ENCODE measurements at places on chromosomes 5 and 9.
A peak's percentile ranks its signal among the peaks of the same experiment; 100 is the strongest.

GRCh38 chr9:132806306-132806705 lies 71.8 kb downstream of the AK8 start:
- H3K27me3 ChIP-seq: peaks cover 31% of the 10 kb centered on the region
- no peaks in the 10 kb centered on the region for H3K4me1 ChIP-seq
- H3K36me3 ChIP-seq: no peaks in the 10 kb centered on the region
- H3K27ac ChIP-seq: no peak overlapping the region
- H3K4me3 ChIP-seq: no peak overlapping the region
- no peak for DNase-seq

DNA sequence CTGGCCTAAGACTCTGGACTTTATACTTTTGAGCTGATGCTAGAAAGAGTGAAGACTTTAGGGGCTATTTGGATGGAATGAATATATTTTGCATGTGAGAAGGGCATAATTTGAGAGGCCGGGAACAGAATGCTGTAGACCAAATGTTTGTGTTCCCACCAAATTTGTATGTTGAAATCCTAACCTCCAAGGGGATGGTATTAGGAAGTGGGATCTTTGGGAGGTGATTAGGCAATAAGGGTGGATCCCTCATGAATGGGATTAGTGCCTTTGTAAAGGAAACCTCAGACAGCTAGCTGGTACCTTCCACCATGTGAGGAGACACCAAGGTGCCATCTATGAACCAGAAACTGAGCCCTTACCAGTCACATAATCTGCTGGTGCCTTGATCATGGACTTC lies 165.1 kb upstream of the S1PR3 start:
- DNase-seq: no peak
- H3K4me3 ChIP-seq: no peak overlapping the region
- H3K27ac ChIP-seq: no peak overlapping the region
- H3K4me1 ChIP-seq: no peaks in the 10 kb centered on the region
- H3K36me3 ChIP-seq: no peaks in the 10 kb centered on the region
- peaks cover 64% of the 10 kb centered on the region for H3K27me3 ChIP-seq

- peaks cover 7% of the 10 kb centered on the region for H3K4me1 ChIP-seq
- DNase-seq: no peak
- H3K4me3 ChIP-seq: no peak overlapping the region
- H3K27me3 ChIP-seq: peaks cover 7% of the 10 kb centered on the region
Observed at GRCh38 chr9:126799034-126799433, 5.8 kb upstream of the ZBTB43 start.

GRCh38 chr9:108722396-108722795 lies 133.4 kb downstream of the ACTL7B start:
- H3K36me3 ChIP-seq: no peaks in the 10 kb centered on the region
- H3K4me3 ChIP-seq: no peak overlapping the region
- H3K4me1 ChIP-seq: no peaks in the 10 kb centered on the region
- H3K27ac ChIP-seq: no peak overlapping the region

DNA sequence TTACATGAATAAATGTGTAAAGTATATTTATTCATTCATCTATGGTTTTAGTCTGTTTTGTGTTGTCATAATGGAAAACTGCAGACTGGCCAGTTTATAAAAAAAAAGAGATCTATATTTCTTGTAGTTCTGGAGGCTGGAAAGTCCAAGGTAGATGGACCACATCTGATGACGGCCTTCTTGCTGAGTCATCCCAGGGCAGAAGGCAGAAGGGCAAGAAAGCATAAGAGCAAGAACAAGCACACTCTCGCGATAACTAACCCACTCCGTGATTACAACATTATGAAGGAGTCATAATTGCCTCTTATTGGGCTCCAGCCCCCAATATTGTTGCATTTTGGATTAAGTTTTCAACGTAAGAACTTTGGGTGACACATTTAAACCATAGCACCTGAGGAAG lies 180.4 kb upstream of the DAB2 start:
- H3K4me1 ChIP-seq: no peaks in the 10 kb centered on the region
- DNase-seq: no peak
- H3K27ac ChIP-seq: no peak overlapping the region
- H3K27me3 ChIP-seq: peaks cover 16% of the 10 kb centered on the region

DNA sequence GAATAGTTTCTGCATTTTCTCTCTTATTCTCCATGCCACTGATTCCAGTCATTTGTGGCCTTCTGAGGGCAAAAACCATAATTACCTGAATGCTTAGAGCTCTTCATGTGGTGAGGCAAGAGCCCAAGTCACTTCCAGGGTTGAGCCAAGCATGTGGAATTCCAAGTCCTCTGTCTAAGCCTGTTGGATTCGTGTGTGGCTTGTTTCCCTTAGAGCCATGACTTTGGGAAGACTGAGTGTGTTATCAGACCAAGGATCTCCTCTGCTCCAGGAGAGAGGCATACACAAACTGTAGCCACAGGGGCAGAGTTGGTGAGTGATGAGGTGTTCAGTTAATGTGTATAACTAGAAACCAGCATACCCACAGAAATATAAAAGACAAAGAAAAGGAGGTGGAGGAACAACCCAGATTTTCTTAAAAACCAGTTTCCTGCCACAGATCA lies 27.1 kb downstream of the SLC22A5 start:
- H3K27ac ChIP-seq: no peak overlapping the region
- no peak for DNase-seq
- peaks cover 36% of the 10 kb centered on the region for H3K4me1 ChIP-seq
- H3K4me3 ChIP-seq: peak overlapping the region; percentile 9
- peaks cover 22% of the 10 kb centered on the region for H3K27me3 ChIP-seq

DNA sequence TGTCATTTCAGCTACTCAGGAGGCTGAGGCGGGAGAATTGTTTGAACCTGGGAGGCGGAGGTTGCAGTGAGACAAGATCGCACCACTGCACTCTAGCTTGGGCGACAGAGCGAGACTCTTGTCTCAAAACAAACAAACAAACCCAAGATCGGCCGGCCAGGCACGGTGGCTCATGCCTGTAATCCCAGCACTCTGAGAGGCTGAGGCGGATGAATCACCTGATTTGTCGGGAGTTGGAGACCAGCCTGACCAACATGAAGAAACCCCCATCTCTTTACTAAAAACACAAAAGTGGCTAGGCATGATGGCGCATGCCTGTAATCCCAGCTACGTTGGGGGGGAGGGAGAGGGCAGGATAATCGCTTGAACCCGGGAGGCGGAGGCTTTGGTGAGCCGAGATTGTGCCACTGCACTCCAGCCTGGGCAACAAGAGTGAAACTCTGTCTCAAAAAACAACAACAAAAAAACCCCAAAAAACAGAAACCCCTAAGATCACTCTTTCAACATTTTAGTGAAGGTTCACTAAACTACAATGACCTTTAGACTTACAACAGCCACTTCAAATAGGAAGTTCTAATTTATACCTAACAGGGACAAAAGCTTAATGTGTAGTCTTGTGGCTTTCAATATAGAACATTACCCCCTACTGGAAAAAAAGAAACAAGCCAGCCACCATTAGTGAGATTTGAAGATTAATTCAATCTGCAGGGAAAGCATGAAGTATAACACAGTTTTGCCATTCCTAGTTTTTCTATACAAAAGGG lies 7.0 kb downstream of the HSPA9 start:
- H3K27ac ChIP-seq: peak overlapping the region; percentile 31
- H3K27me3 ChIP-seq: no peaks in the 10 kb centered on the region
- H3K4me1 ChIP-seq: peaks cover 30% of the 10 kb centered on the region
- peaks cover 83% of the 10 kb centered on the region for H3K36me3 ChIP-seq

DNA sequence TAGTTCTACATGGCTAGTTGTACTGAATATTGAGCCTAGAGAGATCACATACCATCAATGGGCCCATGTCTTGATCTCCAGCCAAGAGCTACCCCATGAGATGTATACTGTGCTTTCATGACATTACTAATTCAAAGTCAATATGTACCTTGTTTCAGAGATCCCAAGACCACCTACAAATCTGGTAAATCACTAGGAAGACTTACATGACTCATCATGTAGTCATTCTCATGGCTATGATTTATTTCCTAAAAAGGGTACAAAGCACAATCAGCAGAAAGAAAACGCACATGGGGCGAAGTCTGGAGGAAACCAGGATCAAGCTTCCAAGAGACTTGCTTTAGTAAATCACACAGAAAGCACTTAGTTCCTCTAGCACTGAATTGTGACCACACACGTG lies 103.0 kb downstream of the PCSK5 start:
- H3K36me3 ChIP-seq: peaks cover 4% of the 10 kb centered on the region
- H3K27me3 ChIP-seq: no peaks in the 10 kb centered on the region
- no peak overlapping the region for H3K4me3 ChIP-seq
- no peak for DNase-seq
- H3K27ac ChIP-seq: no peak overlapping the region

Data from T-helper 2 cell treated with Interferon-gamma antibody and Interleukin-4, amounts not matched to agents 5 μg/mL and 100 μg/mL, for 36 hours (primary cell).